ENCODE measurements at places on chromosomes 6 and 20.

DNA sequence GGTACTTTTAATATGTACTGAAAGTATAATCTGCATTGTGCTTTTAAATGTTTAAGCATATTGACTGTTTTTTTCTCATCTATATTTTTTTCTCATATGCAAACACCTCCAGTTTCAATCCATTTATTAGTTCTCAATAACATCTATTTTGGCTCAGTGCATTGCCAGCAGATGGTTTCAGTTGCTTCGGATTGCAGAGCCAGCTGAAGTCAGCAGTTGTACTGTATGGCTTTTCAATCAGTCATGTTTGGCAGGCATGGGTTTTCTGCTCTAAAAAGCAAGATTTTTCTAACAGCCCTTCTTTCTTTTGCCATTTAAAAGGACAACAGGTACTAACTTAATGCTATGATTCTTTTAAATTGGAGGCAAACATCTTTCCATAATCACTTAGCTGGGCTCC lies 121.2 kb downstream of the CD109 start:
- no peak for DNase-seq

GRCh38 chr6:12012038-12012557 lies at the start of gene HIVEP1:
TSS of gene HIVEP1 (plus strand) at chr6:12012312. CDS start at chr6:12015629, 3,317 bp downstream.
- no peak for DNase-seq

DNA sequence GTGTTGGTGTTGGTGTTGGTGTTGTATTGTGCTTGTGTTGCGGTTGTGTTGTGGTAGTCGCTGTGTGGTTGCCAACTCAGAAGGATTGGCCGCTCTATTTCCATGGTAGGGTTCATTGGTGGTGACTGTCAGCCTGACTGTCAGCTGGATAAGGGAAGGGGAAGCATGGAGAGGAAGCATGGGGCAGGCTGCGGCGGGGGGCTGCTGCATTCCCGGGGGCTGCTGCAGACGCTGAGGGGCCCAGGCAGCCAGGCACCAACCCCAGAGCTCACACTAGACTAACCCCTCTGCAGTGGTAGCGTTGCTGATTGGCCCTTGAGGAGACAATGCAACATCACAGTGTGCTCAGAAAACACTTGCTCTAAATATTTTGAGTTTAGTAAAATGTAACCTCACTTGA lies 199.2 kb downstream of the SMOC2 start:
- no peak for DNase-seq

GRCh38 chr6:161270116-161270515 lies 3.7 kb downstream of the AGPAT4 start:
- no peak for DNase-seq

- no peak for DNase-seq
Measured at GRCh38 chr6:52328729-52329128, 33.2 kb upstream of the PAQR8 start.

DNA sequence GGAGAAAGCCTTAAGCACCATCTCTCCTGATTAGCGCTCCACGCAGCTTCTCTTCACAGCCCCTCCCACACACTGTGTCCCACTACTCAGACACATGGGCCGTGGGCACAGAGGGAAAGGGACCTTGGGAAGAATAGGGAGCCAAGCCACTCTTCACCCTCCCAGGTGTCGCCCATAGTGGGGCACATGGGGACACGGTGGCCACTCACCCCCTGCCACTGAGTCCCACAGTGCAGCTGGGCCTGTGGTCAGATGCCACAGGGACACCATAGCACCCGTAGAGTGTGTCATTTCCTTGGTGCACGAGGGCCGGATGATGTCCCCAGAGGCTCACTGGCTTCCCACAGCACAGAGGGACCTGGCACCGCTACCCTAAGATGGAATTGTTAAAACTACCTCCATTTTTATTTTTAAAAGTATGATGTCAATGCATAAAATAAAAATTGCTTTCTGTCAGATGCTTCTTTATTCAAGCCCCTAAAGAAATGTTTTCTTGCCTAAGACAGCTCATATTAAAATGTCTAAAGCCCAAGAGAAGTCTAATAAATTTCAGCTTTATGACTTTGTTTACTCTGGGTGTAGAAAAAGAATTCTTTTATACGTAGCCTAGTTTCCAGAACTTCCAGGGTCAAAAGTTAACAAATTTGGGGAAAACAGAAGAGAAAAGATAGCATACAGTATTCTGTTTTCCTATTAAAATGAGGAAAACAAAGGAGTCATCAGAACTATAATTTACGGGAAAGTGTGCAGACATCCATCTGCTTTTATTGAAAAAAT lies 191.0 kb upstream of the SNX9 start:
- DNase-seq, result no peak

Data from activated naive CD4-positive, alpha-beta T cell (primary cell).